Activated T-cell treated with anti-CD3 and anti-CD28 coated beads for 48 hours (primary cell): ENCODE measurements at places on chromosomes 16 and 17.

GRCh38 chr17:27562777-27563455 lies 68.1 kb upstream of the LGALS9 start:
- no peak for DNase-seq

- DNase-seq, result no peak
Observed at GRCh38 chr16:17403156-17403809, 67.5 kb downstream of the XYLT1 start.

- DNase-seq, result no peak
Observed at GRCh38 chr16:87212026-87212425, 105.2 kb downstream of the C16orf95 start.

DNA sequence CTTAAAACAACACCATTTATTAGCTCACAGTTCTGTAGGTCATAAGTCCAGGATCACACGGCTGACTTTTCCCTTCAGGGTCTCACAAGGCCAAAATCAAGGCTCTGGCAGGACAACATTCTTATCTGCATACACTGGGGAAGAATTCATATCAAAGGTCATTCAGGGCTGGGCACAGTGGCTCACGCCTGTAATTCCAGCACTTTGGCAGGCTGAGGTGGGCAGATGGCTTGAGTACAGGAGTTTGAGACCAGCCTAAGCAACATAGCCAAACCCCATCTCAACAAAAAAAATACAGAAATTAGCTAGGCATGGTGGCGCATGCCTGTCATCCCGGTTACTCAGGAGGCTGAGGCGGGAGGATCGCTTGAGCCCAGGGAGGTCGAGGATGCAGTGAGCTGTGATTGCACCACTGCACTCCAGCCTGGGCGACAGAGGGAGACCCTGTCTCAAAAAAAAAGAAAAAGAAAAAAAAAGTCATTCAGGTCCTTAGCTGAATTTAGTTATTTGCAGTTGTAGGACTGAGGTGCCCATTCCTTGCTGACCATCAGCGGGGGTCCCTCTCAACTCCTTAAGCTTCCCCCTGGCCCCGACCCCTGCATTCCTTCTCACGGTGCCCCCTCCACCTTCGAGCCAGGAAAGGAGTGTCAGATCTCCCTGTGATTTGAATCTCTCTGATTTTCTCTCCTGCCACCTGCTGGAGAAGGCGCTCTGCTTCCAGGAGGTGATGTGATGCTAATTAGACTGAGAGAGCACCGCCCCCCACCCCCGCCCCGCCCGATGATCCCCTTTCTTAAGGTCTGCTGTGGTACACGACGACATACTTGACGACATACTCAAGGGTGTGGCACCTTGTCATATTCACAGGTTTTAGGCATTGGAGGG lies 91.8 kb upstream of the CLEC18A start:
- no peak for DNase-seq

DNA sequence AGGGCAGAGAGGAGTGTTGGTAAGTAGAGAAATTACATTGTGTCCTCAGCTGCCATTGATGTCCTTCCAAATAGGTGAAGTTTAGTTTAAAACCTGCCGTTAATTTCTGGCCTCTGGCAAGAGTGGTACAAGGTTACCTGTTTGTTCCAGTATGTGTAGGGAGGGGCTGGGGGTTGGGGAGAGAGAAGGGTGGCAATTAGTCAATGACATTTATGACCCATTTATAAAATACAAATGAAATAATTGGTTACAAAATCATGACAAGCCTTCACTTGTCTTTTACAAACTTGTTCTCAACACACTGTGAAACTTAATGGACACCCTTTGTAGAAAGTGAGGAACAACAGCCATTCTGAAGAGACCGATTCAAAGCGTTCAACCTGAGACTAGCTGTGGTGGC lies 281.0 kb downstream of the FTO start:
- no peak for DNase-seq

DNA sequence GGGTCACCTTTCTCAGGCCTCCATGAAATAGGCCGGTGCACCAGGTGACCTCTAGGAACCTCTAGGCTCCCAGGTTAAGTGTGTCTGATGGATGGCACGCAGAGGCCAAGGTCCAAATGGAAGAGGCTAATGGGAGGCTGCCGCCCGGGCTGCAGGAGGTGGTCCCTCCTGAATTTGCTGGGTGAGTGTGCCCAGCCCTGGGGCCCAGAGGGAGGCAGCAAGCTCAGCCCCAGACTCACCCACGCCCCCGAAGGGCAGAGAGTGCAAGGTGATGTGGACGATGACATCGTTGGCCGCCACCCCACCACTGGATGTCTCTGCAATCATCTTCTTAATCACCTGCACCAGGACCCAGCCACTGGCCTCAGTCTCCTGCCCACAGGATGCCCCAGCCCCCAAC lies 9.3 kb downstream of the ALDH3A1 start:
- no peak for DNase-seq

DNA sequence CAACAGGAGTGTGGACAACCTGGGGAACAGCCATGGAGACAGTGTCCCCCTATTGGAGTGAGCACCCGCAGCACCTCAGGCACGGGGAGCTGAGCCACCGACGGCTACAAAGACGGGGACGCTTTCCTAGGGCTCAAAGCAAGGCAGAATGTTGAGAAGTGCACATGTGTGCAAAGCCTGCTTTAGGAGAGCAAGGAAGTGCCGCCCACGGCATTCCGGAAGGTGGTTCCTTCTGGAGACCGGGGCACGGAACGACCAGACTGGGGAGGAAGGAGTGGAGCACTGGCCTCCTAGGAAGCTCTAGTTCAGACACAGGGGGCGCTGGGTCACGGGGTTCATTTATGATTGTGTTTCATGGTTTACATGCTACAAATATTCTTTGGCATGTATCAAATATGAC lies 52.2 kb downstream of the TBC1D16 start:
- DNase-seq, result no peak

GRCh38 chr17:70230850-70231640 lies 61.7 kb downstream of the KCNJ2 start:
- DNase-seq, result no peak

DNA sequence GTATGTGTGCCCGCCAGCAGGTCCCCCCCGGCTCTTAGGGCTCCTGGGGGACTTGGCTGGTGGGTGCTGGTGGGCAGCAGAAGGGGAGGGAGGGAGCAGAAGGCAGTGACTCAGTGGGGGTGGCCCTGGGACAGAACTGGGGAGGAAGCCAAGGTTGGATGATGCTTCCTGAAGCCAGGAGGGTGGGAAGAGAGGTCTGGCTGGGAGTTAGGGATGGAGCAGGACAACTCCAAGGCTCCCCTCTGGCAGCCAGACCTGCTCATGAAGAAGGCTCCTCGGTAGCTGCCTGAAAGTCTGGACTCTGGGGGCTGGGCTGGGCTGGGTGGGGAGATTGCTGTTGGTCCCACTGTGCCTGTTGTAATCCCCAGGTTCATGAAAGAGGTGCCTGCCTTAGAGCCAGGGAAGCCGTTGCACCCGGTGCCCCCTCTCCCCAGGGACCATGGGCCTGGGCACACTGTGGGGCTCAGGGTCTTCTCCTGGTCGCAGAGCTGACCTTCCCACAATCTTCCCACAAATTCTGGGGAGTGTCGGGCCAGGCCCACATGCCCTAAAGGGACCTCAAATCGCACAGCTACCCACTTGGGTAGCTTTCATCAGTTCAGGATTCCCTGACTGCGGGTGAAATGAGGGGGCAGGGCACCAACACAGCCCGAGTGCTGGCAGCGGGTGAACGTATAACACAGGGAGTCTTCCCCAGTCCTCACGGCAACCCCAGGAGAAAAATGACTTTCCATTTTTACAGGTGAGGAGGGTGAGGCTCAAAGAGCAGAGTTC lies 1.1 kb upstream of the PLEKHG4 start:
- DNase-seq, result no peak

DNA sequence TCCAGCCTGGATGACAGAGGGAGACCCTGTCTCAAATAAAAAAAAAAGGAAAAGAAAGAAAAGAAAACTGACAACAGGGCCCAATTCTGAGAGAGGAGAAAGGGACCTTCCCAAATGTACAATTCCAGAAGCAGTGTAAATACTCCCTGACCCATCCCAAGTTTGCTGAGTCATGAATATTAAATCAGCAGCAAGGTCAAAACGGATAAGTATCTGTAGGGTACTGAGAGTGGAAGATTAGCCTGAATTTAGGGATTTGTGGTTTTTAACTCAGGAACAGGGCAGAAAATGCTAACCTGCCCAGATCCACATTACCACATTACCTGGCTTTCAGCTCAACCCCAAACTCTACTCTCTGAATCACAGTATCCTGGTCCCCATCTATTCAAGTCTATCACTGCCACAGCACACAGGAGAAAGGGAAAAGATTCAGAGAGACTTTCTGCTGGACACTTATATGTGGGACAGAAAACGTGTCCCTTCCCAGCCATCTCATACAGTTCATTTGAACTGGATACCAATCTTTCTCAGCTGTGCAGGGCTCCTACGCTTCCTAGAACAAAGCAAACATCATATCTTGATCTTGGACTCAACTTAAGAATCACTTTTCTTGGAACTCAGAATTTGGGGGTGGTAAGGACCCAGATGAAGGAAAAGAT lies 2.9 kb downstream of the FXR2 start:
- DNase-seq, result no peak

DNA sequence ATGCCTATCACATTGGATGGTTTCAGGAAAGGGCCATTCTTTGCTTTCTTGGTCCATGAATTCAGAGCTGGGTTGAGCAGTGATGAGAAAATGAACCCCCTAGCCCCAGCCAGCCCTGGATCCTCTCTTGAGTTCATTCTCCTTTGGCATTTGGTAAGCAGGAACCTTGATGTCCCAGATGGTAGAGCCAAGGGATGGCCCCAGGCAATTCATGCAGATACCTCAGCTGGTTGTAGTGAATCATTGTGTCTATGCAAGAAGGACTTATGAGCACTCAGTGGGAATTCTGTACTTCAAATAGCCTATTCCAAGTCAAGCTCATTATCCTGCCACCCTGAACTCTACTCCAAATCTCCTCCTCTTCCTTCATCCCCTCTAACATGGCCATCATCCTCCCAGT lies 412.7 kb downstream of the UTP18 start:
- DNase-seq, result no peak

DNA sequence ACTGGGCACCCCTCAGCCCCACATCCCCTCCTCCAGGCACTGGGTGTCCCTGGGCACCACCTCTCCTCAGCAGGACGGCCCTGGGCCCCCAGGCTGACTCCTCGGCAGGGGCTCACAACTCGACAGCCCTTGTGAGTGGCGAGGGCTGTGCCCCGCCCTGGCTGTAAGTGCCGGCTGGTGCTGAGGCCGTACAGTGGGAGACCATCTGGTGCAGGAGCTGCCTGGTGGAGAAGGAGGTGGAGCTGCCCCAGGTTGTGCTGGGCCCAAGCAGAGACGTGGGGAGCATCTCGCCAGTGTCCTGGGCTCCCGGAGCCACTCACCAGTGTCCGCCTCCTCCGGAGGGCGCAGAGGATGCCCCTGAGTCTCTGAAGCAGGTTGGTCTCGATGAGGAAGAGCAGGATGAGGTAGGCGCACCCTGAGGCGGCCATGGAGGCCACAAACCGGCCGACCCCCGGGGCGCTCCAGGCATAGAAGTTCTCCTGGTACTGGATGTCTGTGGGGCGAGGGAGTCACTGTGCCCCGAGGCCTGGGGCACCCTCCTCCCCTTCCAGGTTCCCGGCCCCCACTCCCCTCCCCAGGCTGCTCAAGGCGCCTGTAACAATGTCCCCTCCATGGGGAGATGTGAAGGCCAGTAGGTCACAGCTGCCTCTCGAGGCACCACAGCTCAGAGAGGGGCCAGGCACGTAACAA lies 15.1 kb upstream of the RNPS1 start:
- no peak for DNase-seq

DNA sequence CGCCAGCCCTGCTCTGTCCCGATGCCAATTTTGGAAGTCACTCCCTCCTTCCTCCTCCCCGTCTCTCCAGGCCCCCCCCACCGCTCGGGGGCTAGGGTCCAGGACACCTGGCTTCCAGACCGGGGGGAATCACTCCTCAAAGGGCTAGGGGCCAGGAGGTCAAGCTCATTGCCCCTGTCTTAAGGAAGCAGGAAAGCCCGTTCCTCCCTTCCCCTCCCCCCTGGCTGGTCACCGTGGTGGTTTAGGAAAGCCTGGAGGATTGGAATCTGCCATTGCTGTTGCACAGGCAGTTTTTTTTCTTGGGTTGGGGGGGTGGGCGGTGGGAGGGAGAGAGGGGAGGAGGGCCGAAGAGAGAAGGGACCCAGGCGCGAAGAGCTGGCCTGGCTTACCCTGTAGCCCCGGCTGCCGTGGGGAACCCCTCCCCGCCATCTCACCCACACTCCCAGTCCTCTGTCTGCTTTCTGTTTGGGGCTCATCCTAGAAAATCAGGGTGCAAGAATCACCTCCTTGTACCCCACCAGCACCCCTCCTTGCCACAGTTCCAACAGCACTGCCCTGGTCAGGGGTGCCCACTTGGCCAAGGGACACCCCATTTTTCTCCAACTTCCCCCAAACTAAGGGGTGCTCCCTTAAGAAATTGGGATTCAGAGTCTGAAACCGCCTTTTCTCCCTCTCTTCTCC lies 2.9 kb upstream of the BCL6B start:
- DNase-seq, result no peak

GRCh38 chr16:28067604-28068379 lies 4.3 kb upstream of the GSG1L start:
- DNase-seq, result no peak

DNA sequence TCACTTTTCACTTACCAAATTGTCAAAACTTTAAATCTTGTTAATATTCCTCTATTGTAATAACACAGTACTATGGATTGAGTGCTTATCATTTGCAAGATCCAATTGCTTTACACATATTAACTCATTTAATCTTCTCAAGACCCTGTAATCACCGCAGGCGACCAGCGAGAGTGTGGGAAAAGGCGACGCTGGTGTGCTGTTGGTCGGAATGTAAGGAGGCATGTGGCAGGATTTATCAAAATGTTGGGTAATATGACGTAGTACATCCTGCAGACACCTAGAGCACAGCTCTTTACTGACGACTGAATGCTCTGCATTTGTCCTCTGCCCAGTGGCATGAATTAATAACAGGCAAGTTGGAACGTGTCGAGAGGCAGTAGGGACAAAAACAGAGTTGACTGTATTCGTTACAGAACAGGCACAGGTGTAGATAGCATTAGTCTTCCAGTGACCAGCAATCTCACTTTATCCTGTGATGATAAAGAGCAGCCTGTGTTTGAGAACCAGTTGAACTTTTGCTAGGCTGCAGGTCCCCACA lies 80.3 kb downstream of the TNRC6C start:
- DNase-seq, result no peak
